ENCODE measurements at places on chromosomes 13 and 19.

- DNase-seq = no peak
Measured at GRCh38 chr19:49954092-49954829, 6.7 kb downstream of the SIGLEC11 start.

DNA sequence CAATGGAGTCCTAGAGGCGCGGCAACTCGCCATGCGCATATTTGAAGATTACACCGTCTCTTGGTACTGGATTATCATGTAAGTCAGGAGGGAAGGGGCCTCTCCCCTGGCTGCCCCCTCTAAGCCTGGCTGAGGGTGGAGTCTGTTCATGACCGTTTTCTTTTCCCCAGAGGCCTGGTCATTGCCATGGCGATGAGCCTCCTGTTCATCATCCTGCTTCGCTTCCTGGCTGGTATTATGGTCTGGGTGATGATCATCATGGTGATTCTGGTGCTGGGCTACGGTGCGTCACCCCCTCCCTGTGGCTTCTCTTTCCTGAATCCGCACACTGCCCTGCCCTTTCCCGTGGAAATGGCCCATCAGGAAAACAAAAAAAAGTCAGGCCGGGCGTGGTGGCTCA, 6.5 kb downstream of the SLC44A2 start:
- no peak for DNase-seq

GRCh38 chr19:14222886-14223285, 16.9 kb upstream of the ADGRL1 start:
- no peak for DNase-seq

- no peak for DNase-seq
Measured at GRCh38 chr19:16084067-16084685, 7.9 kb downstream of the TPM4 start.

DNA sequence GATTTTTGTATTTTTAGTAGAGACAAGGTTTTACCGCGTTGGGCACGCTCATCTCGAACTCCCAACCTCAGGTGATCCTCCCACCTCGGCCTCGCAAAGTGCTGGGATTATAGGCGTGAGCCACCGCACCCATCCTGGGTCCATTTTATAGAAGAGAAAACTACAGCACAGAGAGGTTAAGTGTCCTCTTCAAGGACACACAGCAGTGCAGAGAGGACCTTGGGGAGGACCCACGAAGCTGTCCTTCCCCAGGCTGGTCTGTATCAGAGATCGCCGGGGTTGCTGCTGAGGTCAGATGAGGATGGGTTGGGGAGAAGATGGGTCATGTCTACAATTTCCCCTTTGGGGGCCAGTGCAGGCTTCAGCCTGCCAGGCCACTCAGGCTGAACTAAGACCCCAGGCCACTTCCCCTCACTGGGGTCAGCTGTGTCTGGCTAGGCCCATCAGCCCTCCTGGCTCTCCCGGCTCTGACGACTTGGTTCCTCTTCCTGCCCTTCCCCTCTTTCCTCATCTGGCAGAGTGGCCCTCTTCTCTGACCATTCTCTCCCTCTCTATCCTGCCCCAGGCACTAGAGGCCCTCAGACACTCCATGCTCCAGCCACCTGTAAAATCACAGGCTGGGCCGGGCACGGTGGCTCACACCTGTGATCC, 9.6 kb downstream of the MYO1F start:
- DNase-seq = no peak

- DNase-seq = no peak
Measured at GRCh38 chr13:25630329-25630900, 258.6 kb downstream of the ATP8A2 start.

DNA sequence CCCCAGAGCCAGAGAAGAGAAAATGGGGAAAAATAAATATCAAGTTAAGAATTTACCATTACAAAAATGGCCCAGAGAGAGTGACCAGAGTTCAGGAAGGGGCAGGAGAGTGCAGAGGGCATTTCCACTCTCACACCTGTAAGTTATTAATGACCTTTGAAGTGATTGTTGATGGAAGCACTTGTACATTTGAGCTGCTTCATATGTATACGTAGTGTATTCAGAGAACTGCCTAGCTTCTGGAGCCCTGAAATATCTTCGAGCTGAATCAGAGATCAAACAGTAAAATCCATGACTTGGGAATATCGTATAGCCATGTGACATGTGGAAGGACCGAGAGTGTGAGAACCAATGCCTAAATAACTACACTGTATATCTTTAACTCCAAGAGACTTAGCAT, 49.2 kb upstream of the PCCA start:
- no peak for DNase-seq

- no peak for DNase-seq
Measured at GRCh38 chr19:50242581-50242980, 39.2 kb downstream of the MYH14 start.

GRCh38 chr19:4396949-4397783, 3.2 kb downstream of the SH3GL1 start:
- no peak for DNase-seq

- no peak for DNase-seq
Measured at GRCh38 chr19:17468302-17469091, 1.8 kb upstream of the SLC27A1 start.

DNA sequence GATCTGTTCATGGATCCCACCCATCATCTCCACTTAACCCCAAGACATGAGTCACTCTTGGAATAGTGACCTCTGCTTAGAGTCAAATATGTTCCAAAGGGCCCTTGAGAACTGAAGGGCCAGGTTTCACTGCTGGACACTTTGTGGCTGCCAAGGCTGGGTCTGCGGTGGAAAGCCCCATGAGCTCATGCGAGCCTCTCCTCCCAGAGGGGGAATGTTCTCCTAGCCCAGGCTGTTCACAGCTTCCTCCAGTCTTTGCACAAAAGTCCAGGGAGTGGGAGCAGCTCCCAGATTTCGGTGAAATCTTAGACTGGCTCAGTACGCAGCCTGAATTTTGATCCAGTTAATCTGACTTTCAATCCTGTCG, 732 bp upstream of the DCLK1 start:
- DNase-seq = no peak

DNA sequence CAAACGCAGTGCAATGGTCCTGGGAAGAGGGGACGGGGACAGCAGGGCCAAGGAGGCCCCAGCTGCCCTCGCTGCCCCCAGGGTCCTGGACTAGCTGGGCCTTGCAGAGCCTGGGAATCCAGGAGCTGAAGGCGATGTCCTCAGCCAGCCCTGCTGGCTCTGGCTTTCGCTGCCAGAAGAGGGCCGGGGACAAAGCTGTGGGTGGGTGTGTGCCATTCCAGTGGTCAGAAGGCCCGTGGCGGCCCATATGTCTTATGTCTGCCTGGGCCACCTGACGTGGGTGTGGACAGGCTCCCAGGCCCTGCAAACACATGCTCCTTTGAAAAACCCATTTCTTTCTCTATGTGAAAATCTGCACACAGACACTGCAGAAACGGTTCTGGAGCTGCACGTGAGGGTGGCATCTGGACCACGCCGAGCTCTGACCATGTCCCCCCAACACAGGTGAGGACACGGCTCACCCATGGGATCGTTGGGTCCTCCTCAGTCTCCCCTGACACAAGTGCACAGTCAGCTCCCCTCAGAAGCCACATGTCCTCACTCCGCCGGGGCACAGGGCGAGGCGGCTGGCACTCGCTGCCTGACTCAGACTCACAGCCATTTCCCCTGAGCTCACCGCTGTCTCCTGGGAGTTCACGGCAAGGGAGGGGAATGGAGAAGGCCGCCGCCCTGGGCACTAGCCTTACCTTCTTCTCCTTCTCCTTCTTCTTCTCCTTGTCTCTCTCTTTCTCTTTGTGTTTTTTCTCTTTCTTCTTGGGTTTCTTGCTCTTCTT, 16.9 kb downstream of the IZUMO4 start:
- DNase-seq = no peak

DNA sequence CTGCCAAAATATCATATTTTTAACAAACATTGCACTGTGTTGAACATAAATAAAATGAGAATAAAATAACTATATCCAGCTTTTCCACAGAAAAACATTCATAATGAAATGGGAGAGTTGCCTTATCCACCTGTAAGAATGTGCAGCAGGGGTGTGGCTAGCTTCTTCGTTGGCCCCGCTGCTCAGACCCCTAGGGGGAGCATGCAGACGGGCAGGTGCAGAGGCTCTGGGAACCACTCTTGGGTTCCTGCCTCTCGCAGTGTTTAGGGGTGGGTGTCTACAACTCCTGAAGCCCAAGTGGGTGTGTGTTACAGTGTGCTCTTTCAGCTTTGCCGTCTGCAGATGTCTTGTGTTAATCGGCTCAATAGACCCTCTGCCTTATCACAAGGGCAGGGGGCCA, 121.7 kb downstream of the SLITRK5 start:
- DNase-seq = no peak

DNA sequence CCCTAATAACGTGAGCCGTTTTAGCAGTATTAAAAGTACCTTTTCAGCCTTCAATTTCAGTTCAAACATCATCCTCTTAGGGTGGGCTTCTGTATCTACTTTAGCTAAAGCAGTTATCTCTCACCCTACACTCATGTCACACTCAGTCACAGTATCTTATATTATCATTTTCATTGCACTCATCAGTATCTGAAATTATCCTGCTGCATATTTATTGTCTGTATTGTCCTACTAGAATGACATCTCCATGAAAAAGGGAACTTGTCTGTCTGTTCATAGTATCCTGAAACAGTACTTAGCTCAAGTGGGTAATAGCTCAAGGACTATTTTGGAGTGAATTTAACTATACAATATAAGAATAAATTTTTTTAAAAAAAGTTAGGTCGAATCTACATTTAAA, 19.9 kb upstream of the RFC3 start:
- DNase-seq = no peak

DNA sequence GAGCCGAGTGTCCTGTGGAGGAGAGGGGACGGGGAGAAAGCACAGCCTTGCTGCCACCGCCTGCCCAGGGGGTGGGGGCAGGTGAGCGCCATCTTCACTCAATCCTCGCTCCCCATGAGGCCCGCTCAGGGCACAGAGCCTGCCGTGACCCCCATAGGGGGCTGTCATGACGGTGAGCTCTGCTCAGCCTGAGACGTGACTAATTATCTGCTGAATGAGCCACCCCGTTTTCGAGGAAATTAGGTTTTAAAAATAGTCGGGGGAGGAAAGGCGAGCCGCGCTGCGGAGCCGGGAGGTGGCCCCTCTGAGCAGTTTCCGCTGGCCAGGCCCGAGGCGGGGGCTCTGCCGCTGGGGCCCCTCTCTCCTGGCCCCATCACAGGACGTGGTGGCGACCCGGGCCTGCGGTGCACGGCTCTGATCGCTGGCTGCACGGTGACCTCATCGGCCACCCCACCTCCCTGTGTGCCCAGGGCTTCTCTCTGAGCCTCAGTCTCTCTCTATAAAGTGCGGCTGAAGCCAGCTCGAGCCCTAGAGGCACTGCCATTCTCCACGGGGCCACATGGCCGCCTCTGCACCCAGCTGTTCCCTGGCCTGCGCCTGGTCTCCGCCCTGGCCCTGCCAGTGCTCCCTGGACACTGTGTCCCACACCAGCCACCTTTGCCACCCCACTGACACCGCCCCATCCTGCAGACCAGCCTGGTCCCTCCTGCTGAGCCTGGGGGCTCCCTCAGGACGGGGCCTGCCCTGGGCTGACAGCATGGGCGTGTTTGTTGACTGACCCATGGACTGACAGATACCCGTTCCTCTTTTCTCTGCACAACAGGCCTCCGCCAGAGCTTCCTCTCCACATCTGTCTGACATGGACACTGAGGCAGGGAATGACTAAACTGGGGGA, 28.3 kb downstream of the PIP5K1C start:
- DNase-seq = no peak

DNA sequence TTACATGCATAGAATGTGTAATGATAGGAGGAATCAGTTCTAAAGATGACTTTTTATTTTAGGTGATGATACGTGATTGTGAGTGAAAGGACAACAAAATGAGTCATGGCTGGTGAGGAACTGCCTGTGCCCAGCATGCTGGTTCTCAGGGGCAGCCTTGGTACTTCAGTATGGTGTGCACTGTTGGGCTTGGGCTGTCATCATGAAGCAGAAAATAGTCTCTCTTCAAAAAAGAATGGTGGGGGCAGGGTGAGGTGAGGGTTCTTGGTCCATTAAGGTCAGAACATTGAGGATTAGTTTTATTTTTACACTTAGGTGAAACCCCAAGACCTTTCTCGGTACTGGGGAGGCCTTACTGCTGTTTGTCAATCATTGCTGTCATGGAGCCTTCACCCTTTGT, 309.5 kb downstream of the MTUS2 start:
- DNase-seq = no peak

DNA sequence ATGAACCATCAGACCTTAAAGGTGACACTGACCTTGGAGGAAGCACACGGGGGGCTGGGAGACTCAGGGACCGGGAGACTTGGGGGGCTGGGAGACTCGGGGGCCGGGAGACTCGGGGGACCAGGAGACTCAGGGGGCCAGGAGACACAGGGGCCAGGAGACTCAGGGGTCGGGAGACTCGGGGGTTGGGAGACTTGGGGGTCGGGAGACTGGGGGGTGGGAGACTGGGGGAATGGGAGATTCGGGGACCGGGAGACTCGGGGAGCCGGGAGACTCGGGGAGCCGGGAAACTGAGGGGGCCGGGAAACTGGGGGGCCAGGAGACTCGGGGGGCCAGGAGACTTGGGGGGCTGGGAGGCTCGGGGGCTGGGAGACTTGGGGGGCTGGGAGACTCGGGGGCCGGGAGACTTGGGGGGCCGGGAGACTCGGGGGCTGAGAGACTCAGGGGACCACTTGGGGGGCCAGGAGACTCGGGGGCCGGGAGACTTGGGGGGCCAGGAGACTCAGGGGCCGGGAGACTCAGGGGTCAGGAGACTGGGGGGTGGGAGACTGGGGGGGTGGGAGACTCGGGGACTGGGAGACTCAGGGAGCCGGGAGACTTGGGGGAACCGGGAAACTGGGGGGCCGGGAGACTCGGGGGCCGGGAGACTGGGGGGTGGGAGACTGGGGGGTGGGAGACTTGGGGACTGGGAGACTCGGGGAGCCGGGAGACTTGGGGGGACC, 62.9 kb downstream of the RASA3 start:
- no peak for DNase-seq

DNA sequence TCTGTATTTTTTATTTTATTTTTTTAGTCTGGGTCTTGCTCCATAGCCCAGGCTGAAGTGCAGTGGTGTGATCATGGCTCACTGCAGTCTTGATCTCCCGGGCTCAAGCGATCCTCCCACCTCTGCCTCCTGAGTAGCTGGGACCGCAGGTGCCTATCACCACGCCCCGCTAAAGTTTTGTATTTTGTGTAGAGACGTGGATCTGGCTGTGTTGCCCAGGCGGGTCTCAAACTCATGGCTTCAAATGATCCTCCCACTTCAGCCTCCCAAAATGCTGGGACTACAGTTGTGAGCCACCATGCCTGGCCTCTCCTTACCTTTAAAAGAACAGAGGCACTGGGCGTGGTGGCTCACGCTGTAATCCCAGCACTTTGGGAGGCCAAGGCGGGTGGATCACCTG, 4.2 kb upstream of the MAG start:
- DNase-seq = no peak

DNA sequence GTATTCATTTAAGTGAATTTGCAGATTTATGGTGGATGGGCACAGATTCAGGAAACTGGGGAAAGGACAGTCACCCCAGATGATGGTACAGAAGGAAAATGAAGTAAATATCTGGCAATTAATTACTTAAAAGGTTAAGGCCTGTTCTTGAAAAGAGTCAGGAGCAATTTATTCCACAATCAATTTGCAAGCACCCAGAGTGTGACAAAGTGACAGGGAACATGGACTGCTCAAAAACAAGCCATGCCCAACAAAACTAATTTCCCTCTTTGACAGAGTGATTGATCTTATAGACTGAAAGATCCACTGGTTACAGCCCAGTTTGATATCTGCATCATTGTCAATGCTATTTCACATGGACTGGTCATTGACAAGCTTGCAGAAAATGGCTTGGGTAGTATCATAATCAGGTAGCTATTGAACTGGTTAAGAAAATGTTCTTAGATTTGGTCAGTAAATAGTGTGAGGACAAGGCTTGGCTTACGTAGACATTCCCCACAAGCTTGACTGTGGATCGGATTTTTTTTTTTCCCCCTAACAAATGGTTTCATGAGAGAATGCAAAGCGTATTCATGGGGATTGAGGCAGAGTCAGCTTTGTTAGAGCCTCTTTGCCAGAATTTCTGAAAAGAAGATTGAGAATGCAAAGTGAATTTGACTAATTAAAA, 584.6 kb downstream of the GPC6 start:
- no peak for DNase-seq

All from activated CD8-positive, alpha-beta memory T cell treated with anti-CD3 and anti-CD28 coated beads for 1 hour (primary cell).